ENCODE measurements at places on chromosomes 1 and 21. TPM values are rescaled to one million over a fixed set of nuclear protein-coding genes. Genes with fewer than 3 reads are reported as not detected.
A peak's percentile ranks its signal among the peaks of the same experiment; 100 is the strongest.

BROX gene
- total RNA-seq = 26.0 TPM

PDE9A gene
- total RNA-seq = 9.6 TPM

KCNJ15 gene
- total RNA-seq = 12.3 TPM

C1orf87 gene
- total RNA-seq = not detected

DNA sequence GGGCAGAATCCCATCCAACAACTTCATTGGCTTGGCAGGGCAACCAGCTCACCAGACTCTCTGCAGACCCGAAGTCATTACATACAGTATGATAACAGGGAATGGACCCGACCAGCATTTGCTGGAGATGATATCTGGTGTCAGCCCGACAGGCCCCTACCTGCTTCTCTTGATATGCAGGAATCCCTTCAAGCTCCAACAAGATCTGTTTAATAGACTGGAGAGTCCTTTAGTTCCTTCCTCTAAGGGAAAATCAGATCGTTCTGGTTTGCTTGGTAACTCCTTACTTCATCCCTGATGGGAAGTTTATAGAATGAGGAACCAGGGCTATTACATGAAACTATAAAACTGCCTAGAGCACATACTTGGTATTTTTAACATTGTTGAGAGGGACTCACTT, 61.2 kb downstream of the EDARADD start:
- DNase-seq = no peak
- H3K36me3 ChIP-seq = no peaks in the 10 kb centered on the region
- no peak overlapping the region for H3K4me3 ChIP-seq
- H3K4me1 ChIP-seq = no peaks in the 10 kb centered on the region

- H3K27ac ChIP-seq = no peak overlapping the region
- H3K4me1 ChIP-seq = no peaks in the 10 kb centered on the region
- DNase-seq = no peak
- H3K27me3 ChIP-seq = no peaks in the 10 kb centered on the region
- no peaks in the 10 kb centered on the region for H3K36me3 ChIP-seq
Observed at GRCh38 chr1:81032973-81033425, 767.7 kb upstream of the ADGRL2 start.

SELL gene
- not detected for total RNA-seq

IVL gene
- total RNA-seq = 169 TPM

GRCh38 chr1:27071049-27071416, 58.4 kb upstream of the TENT5B start:
- no peak overlapping the region for H3K4me3 ChIP-seq
- no peak for DNase-seq
- peaks cover 8% of the 10 kb centered on the region for H3K4me1 ChIP-seq
- H3K27me3 ChIP-seq = no peaks in the 10 kb centered on the region

MYCL gene
- 17.2 TPM for total RNA-seq

DNA sequence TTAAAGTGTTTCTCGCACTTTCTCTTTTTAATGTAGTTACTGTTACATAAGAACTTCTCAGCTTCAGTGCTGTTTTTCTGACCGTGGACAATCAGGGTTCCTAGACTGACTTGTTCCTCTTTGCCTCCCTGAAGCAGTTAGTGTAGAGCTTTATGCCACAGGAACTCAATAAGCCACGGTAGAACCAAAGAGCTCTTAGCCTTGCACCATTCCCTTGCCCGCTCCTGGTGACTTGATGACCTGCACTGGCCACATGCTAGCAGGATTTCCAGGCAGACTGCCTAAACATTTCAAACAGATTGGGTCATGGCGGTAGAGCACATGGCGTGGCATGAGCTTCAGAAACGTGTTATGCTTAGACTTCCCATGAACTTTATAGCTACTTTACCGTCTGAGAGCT, 18.8 kb upstream of the FASLG start:
- H3K4me1 ChIP-seq = no peaks in the 10 kb centered on the region
- no peak overlapping the region for H3K4me3 ChIP-seq
- H3K27me3 ChIP-seq = no peaks in the 10 kb centered on the region
- no peak overlapping the region for H3K27ac ChIP-seq

- no peaks in the 10 kb centered on the region for H3K27me3 ChIP-seq
- H3K4me3 ChIP-seq = no peak overlapping the region
Observed at GRCh38 chr1:174743654-174744561, 255.8 kb upstream of the CACYBP start.

DNA sequence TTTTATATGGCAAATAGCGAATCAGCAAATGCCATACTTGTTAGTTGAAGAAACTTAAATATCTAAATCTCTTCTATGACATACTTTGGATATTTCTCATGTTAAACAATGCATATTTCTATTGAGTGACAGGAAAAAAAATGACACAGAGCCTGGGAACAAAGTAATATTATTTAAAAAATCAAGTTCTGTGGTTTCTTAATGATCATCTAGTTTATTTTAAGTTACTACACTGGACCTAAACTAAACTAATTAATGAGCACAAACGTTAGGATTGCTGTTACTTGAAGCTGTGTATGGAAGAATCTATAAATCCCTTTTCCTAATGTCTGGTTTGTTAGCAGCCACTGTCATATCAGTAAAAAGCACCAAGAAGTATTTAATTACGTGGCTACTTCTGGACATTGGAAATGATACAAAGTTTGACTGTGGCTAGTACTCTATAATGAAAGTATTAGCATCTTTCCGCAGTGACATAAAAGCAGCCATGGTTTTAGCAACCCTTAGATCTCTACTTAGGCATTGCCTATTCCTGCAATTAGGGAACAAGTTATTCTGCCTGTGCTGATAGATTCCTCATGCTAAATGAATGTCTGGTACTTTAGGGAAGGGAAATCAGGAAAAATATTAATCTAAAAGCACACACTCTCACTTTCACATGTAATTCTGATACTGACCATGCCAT, 981.7 kb upstream of the B3GALT2 start:
- no peaks in the 10 kb centered on the region for H3K36me3 ChIP-seq
- no peak overlapping the region for H3K4me3 ChIP-seq
- DNase-seq = no peak
- H3K27ac ChIP-seq = no peak overlapping the region
- no peaks in the 10 kb centered on the region for H3K4me1 ChIP-seq

BACH1 gene
- total RNA-seq = 33.1 TPM

DNA sequence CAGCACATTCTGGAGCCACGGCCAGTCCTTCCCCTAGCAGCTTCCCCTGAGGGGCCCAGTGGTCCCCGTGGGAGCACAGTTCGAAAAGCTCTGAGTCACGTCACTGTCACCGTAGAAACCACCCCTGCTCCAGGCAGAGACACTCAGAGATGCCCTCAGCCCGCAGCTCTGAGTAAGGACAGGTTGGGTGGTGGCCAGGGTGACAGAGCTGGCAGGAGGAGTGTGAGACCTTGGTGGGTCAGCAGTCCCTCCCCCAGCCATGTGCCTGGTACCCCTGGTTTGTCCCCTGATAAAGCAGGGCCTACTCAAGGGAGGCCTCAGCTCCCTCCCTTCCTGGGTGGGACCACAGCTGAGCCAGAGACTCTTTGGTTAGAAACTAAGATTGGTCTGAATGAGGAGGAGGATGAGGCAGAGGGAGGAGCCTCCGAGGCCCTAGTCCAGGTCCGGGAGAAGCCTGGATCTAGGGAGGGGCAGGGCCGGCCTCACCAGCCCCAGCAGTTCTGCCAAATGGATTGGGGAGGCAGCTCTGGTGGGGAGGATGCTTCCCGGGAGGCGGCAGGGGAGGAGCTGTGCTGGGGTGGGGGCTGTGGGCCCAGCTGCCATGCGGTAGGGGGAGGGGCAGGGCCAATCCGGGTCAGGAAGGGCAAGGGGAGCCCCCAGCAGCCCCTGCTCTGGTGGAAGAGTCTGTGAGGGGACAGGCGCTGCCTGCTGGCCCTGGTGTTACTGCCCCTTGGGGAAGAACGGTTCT, 55.2 kb downstream of the SLC9A1 start:
- H3K27ac ChIP-seq = peak overlapping the region; percentile 93
- no peaks in the 10 kb centered on the region for H3K27me3 ChIP-seq
- DNase-seq = no peak
- H3K36me3 ChIP-seq = no peaks in the 10 kb centered on the region
- H3K4me3 ChIP-seq = no peak overlapping the region

DNA sequence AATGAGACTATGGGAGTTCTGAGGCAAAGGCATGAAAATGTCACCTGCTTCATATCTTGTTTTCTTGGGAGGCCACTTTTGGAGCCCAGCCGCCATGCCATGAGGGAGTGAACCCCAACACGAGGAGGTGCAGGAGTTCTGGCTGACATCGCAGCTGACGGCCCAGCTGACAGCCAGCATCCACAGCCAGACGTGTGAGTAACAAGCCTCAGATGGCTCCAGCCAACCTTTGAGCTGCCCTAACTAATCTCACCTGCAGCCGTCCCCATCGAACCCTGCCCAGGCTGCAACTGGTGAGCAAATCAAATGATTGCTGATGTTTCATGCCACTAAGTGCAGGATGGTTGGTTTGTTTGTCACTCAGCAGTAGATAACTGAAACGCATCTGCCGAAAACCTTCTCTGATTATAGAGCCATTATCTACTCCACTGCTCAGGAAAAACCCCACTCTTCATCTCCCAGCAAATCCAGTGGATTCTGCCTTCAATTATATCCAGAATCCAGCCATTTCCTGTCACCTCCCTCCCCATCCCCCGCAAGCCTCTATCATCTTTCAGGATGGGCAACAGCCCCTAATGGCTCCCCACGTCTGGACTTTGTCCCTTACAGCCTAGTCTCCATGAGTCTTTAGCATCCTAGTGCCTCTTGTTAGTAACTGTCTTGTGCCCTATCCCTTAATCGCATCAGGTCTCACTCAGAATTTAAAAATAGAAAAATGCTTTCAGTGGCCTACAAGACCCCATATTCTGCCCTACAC, 18.5 kb upstream of the RAB4A start:
- H3K4me3 ChIP-seq = no peak overlapping the region
- H3K4me1 ChIP-seq = peaks cover 6% of the 10 kb centered on the region
- no peak for DNase-seq
- no peaks in the 10 kb centered on the region for H3K27me3 ChIP-seq

DNA sequence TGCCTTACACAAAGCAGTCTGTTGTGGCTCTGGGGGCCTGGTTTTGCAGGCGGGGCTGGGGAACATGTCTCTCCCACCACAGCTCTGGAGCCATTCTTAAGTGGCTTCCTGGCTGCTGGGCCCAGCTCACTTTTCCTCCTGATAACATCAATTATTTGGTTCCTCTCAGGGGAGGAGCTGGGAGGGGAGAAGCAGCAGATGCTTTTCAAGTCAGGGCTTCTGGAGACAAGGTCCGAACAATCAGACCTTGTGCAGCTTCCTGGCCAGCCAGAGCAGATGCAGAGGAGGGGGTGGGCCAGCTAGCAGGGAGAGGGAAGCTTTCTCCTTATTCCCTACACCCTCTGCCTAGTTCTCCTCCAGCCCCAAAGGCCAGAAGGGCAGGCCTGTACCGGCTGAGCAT, 3.7 kb upstream of the PAQR6 start:
- H3K4me1 ChIP-seq = peaks cover 17% of the 10 kb centered on the region
- no peak for DNase-seq
- H3K4me3 ChIP-seq = no peak overlapping the region
- peaks cover 73% of the 10 kb centered on the region for H3K36me3 ChIP-seq
- no peak overlapping the region for H3K27ac ChIP-seq

DNA sequence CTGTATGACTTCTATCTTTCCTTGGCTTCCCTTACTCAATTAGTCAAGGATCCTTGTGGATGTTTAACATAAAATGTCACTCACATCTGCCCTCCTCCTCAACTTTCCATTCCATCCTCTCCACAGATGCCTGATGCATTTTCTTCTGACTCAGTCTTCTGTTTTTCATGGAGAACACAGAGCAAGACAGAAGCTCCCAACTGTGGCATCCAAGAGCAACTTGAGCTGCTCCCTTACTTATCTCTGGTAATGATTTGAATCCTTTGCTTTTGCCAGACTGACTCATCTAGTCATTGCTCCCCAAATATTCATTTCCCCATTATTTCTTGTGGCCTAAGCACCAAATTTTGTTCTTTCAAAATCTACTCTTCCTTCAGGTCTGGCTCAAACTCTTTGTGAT, 120.6 kb downstream of the LYPLAL1 start:
- no peak for DNase-seq
- no peaks in the 10 kb centered on the region for H3K36me3 ChIP-seq
- H3K4me1 ChIP-seq = peaks cover 8% of the 10 kb centered on the region
- H3K27ac ChIP-seq = no peak overlapping the region
- no peak overlapping the region for H3K4me3 ChIP-seq

PKP1 gene
- 409 TPM for total RNA-seq

DNA sequence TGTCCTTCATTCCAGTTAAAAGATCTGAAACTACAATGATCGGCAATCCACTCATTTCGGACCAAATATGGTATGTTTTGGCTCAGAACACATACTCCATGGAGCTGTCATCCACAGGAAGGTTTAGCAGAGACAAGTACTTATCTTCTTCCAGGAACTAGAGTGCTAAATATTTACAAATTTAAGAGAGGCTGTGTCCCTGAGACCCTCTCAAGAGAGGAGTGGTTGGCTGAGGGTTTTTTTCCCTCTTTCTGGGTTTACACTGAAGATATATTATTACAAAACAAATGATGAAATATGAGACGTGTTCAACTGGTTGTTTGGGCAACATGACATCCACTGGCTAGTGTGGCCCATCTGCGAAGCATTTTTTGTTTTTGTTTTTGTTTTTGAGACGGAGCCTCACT, 25.9 kb upstream of the NID1 start:
- no peak overlapping the region for H3K4me3 ChIP-seq
- no peaks in the 10 kb centered on the region for H3K27me3 ChIP-seq
- no peaks in the 10 kb centered on the region for H3K4me1 ChIP-seq
- no peak for DNase-seq
- no peaks in the 10 kb centered on the region for H3K36me3 ChIP-seq

DNA sequence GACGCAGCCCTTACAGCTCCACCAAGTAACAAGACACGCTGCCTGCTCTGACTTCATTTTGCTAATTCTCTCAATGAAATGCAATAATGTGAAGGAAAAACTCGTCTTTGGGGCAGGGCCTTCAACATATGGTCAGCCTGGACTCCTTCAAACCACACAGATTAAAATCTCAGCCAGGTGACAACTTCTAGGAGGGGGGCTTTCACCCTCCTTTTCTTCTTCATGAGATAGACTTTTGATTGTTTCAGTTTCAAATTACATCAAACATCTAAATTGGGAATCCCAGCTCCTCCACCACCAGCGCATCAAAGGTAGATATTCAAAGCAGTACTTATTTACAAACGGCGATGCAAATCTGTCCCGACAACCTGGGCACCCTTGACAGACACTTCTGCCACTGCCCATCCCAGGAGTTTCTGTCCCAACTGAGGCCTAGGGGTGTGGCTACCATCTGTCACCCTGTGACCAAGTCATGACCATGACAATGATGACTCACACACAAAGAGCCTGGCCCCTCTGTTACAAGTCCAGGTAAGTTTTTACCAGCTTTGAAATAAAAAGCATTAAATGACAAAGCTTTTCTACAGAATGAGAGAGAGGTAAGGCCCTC, 29.7 kb downstream of the SSBP3 start:
- no peak overlapping the region for H3K4me3 ChIP-seq
- no peaks in the 10 kb centered on the region for H3K27me3 ChIP-seq
- peaks cover 88% of the 10 kb centered on the region for H3K4me1 ChIP-seq
- no peak for DNase-seq
- H3K27ac ChIP-seq = no peak overlapping the region
